ENCODE measurements at places on chromosomes 1 and 21.

DNA sequence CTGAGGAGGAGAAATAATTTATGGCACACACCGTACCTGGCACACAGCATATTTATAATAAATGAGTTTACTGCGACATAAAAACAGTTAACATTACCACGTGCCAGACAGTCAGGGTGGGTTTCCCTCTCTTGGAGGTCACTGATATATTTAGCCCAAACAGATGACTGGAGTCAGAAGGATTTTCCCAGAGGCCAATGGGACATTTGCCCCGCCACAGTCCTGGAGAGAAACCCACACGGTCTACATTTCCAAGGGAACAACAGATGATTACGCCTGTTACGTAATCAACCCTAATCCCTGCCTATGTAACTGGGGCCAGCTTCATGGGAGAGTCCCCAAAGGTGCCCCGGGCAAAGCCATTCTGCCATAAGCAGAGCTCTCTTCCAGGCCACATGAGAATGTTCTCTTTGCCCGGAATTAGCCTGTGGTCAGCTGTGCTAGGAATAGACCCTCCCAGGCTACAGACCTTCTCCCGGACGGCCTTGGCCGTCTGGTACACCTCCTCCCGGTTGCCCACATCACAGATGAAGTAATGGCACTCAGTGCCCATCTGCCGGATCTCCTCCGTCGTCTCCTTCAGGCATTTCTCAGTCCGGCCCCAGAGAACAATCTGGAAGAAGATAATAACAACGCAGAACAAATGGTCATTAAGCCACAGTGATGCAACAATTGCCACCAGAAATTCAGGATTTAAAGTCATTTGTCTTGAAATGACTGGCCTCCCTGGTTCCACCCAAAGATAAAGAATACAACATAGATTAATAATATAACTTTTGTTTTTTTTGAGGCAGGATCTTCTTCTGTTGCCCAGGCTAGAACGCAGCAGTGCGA lies 37.7 kb downstream of the DHRS3 start:
- no peak for DNase-seq

GRCh38 chr1:204151552-204152309 lies at the start of gene ETNK2:
TSS of gene ETNK2 (minus strand) at chr1:204152044. CDS start at chr1:204151852, 192 bp downstream.
- no peak for DNase-seq

- no peak for DNase-seq
Observed at GRCh38 chr1:228706305-228706704, 29.0 kb upstream of the RHOU start.

DNA sequence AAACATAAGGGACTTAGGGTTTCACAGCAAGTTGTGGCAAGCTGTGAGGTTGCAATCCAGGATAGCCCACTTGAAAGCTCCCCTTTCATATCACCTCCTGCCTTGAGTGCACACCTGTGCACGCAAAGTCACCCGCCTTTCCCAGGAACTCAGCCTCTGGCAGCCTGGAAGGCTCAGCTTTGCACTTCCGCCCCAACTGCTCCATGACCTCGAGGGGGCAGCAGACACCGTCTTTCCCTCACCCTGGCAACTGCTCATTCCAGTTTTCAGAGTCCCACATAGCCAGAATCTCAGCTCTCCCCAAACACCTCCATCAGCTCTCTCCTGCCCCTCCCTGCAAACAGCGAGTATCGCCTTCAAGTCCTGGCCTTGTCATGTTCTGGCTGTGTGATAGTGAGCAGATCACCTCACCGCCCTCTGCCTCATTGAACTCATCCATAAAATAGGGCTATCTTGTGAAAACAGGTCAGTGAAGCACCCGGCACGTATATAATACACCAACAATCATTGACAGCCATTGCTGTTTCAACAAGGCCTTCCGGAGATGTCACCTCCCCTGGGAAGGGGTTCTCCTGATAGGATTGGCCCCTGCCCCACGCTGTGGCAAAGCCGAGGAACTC lies 32.2 kb upstream of the EPB41 start:
- peak; percentile 89 for DNase-seq

Data from Karpas-422 (cell line).